ENCODE measurements at places on chromosomes 12 and 14. TPM values are rescaled to one million over a fixed set of nuclear protein-coding genes. Genes with fewer than 3 reads are reported as not detected.

The KRT78 gene
- not detected for total RNA-seq

The PUS7L gene
- total RNA-seq: 3.5 TPM

The CDK2 gene
- 11.6 TPM for total RNA-seq

DNA sequence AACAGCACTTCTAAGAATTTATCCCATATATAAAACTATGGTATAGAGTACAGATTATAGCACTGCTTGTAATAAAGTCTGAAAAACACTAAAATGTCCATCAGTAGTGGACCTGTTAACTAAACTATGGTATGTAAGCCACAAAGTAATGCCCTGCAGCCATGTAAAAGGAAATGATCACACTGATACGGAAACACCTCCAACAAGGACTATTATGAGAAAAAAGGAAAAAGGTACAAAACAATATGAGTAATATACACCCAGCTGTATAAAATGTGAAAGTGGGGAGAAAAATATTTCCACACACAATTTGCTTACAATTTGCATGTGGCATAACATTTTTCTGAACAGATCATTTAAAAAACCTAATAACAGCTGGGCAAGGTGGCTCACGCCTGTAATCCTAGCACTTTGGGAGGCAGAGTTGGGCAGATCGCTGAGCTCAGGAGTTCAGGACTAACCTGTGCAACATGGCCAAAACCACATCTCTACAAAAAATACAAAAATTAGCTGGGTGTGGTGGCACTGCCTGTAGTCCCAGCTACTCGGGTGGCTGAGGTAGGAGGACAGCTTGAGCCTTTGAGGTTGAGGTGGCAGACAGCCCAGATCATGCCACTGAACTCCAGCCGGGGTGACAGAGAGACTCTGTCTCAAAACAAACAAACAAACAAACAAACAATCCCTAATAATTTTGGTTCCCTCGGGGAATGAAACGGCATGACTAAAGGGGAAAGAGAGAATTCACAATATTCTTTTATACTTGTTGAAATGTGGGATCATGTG is 250.5 kb downstream of the MED13L start:
- DNase-seq: no peak

DNA sequence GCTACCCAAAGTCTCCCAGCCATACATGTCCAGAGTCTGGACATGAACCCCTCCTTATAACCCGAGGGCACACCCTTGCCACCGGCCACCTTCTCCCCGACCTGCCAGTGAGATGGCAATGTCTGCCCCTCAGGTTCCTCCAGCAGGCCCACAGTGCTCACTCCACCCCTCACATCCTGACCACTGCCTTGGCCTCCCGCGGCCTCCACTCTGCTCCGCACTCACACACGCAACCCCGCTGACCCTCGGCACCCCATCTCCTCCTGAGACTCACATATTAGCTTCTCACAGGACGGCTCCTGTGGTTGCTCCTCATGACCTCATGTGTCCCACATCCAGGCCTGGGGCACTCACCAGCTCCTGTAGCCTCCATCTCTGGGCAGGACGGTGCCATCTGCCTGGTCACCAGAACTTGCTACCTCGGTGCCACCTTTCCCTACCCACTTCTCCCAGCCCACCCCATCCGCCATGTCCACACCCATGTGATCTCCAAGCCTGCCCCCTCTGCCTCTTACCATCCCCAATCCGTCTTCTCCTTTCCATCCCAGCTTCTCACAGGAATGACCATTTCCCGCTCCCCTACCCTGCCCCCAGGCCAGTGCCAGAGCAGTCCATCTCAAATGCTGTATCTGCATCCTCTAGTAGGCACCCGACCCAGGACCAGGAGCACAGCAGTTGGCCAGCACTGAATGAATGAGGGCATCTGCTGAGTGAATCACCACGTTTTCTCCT is 198.6 kb upstream of the DIO3 start:
- no peak for DNase-seq

DNA sequence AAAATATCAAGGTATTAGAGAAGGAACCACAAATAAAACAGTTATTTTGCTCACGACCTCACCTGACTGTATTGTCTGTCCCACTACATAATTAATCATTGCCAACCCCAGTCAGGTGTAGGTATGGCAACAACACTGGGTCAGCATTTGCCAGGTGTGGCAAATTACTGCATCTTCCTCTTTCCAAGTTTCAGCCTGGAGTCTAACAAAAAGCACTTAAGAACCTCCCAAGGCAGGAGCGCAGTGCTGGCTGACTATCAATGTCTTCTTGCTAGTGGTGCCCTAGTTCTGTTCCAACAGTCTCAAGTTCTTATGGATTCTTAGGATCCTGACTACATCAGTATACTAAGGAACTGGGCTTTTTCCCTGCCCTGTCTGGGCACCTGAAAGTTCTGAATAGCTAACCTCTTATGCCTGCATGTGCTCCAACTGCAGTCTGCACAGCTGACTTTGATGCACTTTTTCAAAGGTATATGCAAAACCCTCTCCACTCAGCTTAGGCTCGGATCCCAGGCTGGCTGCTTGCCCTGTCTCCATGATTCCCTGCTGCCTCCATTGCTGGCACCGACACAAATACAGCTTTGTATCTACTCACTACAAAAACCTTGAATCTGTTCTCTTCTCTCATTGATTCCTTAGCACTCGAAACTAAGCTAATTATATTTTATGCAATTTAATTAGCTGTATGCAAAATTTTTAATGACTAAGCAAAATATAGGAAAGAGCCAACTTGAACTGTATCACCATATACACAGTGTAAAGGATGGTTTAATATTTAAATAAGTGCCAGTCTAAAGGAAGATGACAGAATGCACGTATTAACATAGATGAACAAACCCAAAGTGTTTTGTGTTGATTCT is 113.3 kb downstream of the PRKD1 start:
- DNase-seq: peak; percentile 88

- DNase-seq: no peak
These were observed 52.5 kb downstream of the C12orf75 start for GRCh38 chr12:105382771-105383622.

- DNase-seq: no peak
These were observed 81.9 kb downstream of the DBX2 start for GRCh38 chr12:44968965-44969364.

- no peak for DNase-seq
These were observed 16.7 kb upstream of the CD163L1 start for GRCh38 chr12:7460375-7461259.

- no peak for DNase-seq
These were observed 5.5 kb upstream of the HDAC7 start for GRCh38 chr12:47825173-47825639.

- peak; percentile 46 for DNase-seq
These were observed 340.5 kb downstream of the TMEM121 start for GRCh38 chr14:105866841-105867321.

DNA sequence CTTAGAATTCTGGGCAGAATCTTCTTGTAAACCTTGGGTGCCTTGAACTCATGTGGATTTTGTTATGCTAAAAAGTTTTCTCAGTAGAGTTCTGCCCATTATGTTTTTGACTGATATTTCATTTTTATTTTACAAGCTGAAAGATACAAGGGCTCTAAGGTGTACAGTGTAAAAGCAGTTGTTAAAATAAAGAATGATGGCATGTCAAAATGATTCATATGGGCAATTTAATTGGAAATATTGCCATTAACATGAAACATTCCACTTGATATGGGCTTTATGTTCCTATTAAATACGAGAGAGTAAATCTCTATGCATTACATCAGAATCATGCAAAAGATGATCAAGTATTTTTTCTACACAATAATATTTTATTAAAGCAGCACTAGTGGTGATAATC is 295.1 kb upstream of the ATP2B1 start:
- DNase-seq: no peak

DNA sequence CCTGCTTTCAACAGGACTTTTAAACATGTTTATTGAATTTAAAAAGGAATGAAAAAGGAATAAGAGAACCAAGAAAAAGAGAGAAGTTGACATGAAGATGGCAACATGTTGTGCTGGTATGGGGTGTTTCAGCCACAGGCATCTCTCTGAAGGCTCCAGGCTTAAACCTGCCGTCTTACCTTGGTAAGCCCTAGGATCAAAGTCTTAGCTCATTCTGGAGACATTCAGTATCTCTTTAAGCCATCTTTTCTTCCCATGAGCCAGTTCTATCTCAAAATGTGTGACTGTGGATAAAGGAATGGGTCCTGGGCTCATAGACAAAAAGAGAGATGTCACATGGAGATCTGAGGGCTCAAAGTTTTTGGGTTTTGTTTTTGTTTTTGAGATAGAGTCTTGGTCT is 1.6 kb upstream of the TFCP2 start:
- no peak for DNase-seq

GRCh38 chr14:103288076-103288766 is 45.8 kb upstream of the EIF5 start:
- DNase-seq: no peak

DNA sequence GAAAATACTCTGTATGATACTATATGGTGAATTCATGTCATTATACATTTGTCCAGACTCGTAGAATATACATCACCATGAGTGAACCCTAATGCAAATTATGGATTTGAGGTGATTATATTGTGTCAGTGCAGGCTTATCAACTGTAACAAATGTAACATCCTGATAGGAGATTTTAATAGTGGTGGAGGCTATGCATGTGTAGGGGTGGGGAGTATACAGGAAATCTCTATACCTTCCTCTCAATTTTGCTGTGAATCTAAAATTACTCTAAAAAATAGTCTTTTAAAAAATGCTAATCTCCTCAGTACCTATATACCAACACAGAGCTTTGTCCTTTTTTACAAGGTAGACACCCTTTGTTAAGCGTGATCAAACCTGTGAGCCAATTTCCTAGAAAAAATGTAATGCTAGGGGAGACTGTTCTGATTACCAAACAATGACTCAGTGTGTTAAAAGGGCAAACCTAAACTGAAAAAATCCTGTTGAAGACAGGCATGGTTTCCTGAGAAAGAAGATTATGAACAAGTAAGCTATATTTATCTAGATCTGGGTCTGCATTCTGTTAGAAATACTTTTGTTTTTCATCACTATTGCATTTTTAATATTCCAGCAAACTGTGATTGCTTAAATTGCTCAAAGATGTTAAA is 170.9 kb downstream of the DUSP6 start:
- no peak for DNase-seq

DNA sequence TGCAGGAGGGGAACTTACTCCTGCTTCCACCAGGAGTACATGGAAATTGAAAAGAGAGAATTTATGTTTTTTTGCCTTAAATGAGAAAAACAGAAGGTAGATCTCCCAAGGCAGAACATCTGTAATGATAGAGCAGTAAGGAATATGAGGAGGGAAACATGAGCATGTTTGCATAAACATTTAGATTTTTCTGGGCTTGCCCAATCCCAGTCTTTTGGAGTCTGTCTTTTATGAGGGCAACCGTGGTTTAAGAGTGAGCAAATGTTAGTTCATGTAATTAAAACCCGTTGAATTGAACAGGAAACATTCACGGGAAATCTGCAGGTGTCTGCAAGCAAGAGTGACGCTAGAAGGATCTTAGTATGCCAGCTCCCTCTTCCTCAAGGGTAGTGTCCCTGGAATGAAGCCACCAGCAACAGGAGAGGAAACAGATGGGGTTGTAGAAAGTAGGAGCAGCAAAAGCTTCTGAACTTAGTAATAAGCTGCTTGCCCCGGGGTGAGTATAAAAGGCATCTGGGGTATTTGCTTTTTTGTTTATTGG is 79.3 kb downstream of the ARF6 start:
- DNase-seq: no peak

DNA sequence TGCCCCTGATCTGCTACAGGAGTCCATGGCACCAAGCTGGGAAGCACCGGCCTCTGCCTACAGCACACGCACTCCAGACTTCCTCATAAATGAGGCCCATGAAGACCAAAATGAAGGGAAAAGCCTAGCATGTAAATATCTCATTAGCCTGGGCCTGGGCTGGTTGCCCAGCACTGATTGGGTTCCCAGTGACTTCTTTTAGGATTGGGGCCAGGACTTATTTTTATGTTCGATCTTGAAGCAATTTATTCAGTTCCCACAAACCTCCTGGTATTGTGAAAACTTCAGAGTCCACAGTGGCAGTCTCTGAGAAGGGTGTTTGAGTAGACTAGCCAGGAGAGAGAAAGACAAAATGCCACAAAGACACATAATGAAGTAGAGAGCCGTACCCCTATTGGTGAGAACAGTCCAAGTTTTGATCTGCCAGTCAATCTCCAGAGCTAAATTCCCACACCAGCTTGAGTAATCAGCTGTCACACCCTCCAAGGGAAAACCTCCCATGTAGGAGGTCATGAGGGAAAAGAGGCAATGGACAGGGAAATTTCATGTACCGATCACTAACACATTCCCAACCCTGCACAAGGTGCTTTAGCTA is 78.2 kb downstream of the PHLDA1 start:
- no peak for DNase-seq

DNA sequence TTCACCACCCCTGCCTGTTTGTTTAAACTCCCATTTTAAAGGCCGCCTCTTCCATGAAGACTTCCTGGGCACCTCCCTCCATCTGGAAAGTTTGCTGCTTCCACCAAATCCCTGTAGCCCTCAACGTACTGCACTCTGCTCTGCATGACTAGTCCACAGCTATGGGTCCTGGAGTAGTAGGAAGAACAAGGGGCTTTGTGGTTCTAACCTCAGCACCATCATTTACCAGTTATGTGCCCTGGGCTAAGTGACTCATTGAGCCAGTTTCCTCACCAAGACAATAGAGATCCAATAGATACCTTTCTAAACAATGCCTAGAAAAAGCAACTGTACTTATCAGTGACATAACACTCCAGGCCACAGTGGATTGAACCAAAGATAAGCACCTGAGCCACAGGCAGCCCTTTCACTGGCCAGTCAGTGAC is 8.5 kb upstream of the LTBP2 start:
- DNase-seq: no peak

- DNase-seq: no peak
These were observed 7.6 kb upstream of the SMUG1 start for GRCh38 chr12:54196396-54196795.

DNA sequence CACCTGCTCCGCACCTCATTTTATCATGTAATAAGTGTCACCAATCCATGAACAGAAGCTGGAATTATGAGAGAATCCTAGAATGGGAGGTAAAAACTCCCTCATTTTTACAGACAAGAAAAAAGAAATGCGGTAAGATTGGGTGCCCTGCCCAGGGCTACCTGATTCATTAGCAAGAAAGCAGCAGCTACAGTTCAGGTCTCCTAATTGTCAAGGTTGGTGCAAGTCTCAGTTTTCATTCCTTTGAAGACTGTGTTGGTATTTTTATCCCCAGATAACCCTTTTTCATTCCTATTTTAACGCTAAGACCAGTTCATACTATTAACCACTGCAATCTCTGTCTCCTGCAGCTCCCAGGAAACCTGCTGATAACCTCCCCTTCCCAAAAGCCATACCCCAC is 6.9 kb downstream of the DUSP6 start:
- DNase-seq: no peak

- no peak for DNase-seq
These were observed 55.5 kb upstream of the DYRK2 start for GRCh38 chr12:67593041-67593440.

- no peak for DNase-seq
These were observed 71.3 kb downstream of the CRACR2A start for GRCh38 chr12:3681595-3682061.

GRCh38 chr12:55935738-55936151 is 4.8 kb downstream of the DGKA start:
- peak; percentile 74 for DNase-seq
